Esophagus mucosa (tissue), 1 donor: ENCODE measurements at places on chromosomes 11 and 22.

- ATAC-seq: no peak
Measured at GRCh38 chr11:91394727-91395414, 829.7 kb upstream of the FAT3 start.

GRCh38 chr11:28701760-28702449, 593.7 kb downstream of the METTL15 start:
- ATAC-seq: no peak

GRCh38 chr11:74671520-74672196, 59.6 kb downstream of the CHRDL2 start:
- ATAC-seq: no peak

DNA sequence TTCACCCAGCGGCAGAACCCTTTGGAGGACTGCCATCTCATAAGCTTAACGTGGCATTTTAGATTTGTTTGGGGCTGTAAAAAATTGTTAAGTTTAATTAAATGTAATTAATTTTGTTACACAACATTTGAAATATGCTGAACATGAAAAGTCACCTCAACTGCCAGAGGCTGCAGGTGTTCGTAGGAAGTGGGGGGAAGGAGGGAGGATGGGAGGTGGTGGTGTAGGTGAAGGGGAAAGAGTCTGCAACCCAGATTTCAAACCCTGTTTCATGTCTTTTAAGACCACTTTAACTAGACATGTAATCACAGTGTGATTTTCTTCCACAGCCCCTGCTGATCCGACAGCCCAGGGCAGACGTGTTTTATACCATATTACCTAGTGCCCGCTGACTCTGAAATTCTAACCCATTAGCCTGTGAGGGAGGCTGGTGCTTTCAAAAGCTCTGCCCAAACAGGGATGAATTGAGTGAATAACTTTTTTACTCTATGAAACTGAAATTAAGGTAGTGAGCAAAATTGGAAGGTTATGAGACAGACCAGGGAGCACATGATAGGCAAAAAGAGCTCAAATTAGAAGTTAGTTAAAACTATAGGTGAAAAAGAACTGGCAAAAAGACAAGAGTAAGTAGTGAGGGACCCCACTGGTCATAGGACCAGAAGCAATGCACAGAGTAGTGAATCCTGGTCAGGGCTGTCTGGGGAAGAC, 279.8 kb downstream of the DDX10 start:
- ATAC-seq: no peak

DNA sequence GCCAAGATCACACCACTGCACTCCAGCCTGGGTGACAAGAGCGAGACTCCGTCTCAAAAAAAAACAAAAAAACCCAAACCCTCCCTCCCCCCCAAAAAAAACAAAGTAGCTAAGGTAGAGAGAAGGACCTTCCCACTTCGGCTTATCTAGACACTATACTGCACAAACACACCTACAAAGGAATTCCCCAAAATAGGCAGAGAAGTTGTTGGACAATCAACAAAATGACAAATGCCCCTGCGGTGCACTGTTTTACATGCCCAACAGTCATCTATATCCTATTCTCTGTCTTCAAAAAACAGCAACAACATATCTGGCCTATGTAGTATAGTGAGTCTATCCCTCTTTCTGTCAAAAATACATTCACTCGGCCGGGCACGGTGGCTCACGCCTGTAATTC, 6.6 kb upstream of the DPF2 start:
- ATAC-seq: no peak
